T-helper 9 cell (primary cell): ENCODE measurements at places on chromosomes 2 and 18.

DNA sequence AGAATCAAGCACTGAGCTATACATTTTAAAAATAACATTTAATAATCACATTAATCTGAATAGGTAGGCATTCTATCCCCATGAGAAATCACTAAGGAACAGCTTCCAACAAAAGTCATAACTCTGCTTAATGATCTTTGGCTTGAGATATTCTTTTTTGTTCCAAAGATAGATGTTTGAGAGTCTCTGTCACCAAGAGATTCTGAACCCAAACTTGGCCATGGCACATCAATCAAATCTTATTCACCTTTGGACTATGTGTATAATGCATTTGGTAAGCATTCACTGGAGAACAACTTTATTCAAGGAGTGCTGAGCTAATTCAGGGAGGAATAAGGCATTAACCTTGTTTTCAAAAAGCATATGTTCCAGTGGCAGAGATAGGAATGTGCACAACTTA is 743.3 kb downstream of the SLC4A3 start:
- DNase-seq: no peak

DNA sequence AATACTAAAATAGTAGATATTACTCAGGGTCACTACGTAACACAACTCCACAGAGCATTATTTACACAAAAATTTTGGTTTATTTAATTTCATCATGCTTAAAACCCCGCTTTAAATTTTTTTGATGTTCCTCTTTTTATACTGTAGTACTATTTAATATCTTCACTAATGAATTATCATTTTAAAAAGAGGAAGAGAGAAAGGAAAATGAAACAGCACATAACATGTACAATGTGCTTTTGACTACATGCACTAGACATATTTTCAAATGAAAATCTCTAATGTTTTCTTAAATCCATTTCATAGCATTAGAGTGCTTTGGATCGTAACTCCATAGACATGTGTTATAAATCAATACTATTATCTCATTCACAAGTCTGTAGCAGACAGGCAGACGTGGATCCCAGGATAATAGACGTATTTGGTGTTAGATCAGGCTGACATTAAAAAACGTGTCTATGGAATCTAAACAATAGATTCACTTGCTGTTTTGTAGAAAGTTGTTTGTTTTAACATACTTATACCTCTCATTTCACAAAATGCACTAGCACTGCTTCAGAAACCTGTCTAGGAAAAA is 897.0 kb downstream of the CPS1 start:
- no peak for DNase-seq

- no peak for DNase-seq
These were observed 153.4 kb downstream of the MGAT5 start for GRCh38 chr2:134407154-134407890.

DNA sequence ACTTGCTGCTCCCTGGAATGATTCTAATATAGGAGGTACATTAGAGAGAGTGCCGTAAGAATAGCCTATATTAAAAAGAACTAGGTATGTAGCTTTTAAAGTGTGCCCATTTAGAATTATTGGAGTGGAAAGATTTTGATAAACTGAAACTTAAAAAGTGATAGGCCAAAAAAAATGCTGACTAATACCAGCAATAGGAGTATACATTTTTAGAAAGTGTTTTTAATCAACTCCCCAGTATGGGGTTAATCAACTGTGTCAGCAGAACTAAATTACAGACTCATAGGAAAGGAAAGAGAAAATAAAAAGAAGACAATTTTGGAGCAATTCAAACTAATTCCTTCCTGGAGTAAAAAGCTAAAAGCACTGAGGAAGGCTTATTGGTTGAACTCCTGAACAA is 13.3 kb upstream of the MEIS1 start:
- DNase-seq: no peak

- no peak for DNase-seq
These were observed 70.6 kb upstream of the TCF7L1 start for GRCh38 chr2:85062565-85062964.

DNA sequence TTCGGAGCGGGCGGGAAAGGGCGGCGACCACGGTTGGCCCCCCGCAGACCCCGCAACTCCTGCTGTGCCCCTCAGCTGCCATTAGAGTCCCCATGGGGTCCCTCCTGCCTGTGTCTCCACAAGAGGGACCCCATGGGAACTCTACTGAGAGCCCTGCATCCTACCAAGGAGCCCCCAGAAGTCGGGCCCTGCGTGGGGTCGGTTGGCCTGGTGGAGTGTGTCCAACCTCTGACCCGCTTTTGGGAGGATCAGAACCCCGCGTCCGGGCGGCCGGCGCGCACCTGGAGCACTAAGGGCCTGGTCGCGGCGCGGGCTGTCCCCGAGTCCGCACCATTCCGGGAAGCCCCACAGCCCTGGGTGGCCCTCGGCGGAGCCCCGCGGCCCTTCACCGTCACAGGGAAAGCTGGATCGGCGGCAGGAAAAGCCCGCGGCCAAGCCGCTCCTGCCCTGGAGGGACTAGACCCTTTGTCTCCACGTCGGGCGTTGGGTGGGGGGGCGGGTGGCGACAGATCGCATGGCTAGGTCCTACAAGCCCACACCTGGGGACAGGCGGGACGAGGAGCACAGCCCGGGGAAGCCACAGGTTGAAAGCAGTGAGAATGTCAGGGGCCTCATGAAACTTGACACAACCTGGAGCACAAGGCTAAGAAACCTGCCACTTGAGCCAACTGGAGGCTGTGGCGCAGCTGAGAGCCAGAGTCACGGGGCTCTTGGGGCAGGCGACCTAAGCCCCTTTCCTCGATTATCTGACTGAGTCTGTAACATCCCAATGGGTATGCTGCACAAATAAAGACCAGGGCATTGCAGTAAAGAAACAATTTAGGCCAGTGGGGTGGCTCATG is 11.2 kb upstream of the CXXC1 start:
- DNase-seq: no peak

DNA sequence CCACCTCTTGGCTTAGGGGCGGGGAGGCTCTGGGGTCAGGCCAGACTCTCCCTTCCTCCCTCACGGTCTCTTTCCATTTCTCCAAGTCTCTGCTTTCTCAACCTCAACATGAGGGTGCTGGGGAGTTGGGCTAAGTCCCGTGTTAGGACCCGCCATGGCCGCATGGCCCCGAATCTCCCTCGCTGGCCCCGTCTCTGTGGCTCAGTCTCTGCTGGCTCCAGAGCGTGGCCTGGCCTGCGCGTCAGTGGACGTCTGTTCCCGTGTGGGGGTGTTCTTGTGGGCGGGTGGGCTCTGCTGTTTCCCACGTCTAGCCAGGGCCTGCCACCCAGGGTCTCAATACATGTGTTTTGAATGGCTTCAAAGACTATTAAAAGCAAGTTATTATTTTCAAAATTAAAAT is 12.4 kb downstream of the ALLC start:
- DNase-seq: no peak

DNA sequence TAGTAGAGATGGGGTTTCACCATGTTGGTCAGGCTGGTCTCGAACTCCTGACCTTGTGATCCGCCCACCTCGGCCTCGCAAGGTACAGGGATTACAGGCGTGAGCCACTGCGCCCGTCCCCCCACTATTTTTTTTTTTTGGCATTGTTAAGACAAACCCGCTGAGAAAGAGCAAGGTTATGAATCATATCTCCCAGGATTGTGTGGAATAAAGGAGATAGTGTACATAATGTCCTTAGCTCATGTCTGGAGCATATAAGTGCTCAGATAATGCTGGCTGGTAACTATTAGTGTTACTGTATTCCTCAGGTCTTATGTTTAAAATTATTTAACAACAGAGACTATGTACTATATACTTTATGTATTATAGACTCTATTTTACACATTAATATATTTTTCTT is 36.0 kb downstream of the TTC27 start:
- no peak for DNase-seq

DNA sequence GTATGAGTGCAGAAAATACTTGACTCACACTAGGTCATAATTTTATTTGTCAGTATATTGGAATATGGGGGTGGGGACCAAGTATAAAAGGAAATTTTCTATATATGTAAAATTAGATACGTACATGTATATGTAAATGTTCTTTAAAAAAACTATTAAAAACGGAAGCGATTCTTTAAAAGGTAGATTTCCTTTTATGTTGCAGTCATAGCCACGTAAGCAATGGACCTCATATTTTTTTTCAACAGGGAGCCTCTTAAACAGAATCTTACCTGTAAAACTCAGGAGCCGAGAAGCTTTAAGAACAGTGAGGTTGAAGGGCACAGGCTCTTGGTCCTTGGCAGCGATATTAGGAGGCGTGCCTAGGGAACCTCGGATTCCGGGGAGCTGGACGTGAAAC is 3.3 kb downstream of the RHBDD1 start:
- DNase-seq: no peak

DNA sequence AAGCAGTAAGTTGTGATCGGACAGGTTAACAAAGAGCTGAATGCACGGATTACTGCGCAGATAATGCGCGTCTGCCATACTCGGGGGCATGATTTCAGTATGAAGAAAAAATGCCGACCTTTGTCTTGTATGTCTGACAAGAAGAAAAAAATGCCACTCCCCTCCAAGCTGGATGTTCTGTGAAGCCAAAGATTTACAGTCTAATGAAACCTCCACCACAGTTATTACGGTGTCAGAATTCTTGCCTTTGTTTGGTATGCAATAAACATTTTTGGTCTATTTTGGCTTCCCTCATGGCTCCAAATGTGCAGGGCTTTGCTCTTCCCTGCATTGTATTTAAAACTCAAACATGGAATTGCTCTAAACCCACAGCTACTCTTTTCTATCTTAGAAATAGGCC is 72.2 kb upstream of the THUMPD2 start:
- DNase-seq: no peak

DNA sequence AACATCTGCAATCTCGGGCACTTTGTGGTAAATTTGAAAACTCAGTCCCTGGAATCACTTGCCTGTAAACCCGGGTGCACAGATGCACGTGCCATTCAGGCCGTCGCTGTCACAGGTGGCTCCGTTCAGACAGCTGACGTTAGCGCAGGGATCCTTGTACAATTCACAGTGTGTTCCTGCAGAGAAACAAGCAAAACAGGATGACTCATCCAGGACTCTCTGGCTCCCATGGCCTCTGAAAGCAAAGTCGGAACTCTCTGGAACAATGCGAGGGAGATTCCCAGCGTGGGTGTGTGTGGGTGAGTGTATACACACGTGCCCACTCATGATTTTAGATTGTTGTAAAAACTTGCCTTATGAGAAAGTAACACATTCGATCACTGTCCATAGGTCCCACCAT is 136.1 kb upstream of the PID1 start:
- no peak for DNase-seq

DNA sequence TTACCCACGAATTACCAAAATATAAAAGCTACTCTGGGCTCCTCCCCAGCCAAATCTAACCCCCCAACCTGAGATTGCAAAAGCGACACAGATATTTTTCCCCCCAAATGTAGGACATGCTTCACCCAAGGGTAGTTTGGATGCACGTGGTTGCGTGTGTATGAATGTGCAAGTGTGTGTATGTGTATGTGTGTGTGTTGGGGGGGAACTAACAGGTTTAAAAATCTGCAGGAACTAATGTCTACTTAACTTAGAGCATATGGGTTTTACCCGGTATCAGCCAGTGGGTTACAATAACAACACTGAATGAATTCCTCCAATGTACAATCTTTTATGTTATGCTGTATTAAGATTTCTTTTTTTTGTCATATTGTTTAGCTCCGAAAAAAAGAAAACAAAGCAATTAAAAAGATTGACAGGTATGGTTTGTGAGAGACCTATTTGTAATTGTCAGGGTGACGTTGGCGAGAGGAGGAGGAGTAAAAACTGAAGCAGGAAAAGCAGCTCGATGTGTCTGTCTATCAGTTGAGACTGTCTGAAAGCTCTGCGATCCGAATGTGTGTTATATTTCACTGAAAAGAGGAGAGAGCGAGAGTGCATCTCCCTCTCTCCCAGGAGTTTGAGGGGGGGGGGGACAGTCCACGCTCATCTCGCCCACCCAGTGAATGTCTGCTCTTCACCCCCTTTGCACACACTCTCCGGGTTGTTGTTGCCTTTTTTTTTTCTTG is at the start of gene TSHZ1:
TSHZ1 (plus strand) TSS at position 524 of the 728 bp plus-strand sequence. CDS start 1,080 bp downstream, outside the sequence.
- peak; percentile 32 for DNase-seq

DNA sequence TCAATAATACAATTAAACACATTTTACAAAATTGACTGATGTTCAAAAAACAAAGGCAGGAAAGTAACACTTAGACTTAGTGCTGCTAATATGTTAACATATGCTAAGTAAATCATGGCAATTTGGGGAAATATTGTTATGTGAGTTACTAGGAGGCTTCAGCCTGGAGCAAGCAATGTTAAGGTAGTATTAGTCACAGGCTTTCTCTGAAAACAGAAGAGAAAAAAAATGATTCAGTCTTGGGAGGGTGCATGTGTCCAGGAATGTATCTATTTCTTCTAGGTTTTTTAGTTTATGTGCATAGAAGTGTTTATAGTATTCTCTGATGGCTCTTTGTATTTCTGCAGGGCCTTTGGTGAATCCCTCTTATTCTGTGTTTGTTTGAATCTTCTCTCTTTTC is 345.8 kb upstream of the TFPI start:
- DNase-seq: no peak

GRCh38 chr2:32166115-32166574 is 481 bp downstream of the SLC30A6 start:
- no peak for DNase-seq

GRCh38 chr2:233413559-233414272 is 59.4 kb downstream of the DGKD start:
- DNase-seq: peak; percentile 28

GRCh38 chr2:198054299-198054698 is 249.9 kb downstream of the PLCL1 start:
- peak; percentile 13 for DNase-seq

GRCh38 chr2:232421189-232421785 is 14.6 kb downstream of the ALPG start:
- no peak for DNase-seq

DNA sequence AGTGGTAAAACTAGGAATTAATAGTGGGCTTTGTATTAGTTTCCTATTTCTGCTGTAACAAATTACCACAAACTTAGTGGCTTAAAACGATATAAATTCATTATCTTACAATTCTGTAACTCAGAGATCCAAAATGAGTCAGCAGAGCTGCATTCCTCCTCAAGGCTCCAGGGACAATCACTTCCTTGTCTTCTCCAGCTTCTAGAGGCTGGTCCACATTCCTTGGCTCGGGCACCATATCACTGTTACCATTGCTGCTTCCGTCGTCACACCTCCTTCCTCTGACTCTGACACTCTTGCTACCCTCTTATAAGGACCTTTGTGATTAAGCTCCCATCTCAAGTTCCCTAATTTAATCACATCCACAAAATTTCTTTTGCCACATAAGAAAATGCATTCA is 567.8 kb upstream of the KLHL29 start:
- no peak for DNase-seq

- DNase-seq: no peak
These were observed 64.1 kb downstream of the CHRNA1 start for GRCh38 chr2:174699993-174700766.
